CD4-positive, alpha-beta T cell treated with Interleukin-12 subunit alpha and Interleukin-12 subunit beta, for 1 hour (primary cell): ENCODE measurements at places on chromosomes 4 and X.

- peak; percentile 56 for DNase-seq
These were observed 471 bp downstream of the MCTS1 start for GRCh38 chrX:120604361-120604782.

- no peak for DNase-seq
These were observed 30.6 kb upstream of the SCML1 start for GRCh38 chrX:17706676-17707075.

GRCh38 chr4:2995546-2996265 is 32.3 kb downstream of the GRK4 start:
- no peak for DNase-seq

- DNase-seq: no peak
These were observed 197.1 kb upstream of the GIMD1 start for GRCh38 chr4:106565727-106566126.

GRCh38 chr4:119197772-119198212 is 14.7 kb upstream of the USP53 start:
- DNase-seq: no peak

DNA sequence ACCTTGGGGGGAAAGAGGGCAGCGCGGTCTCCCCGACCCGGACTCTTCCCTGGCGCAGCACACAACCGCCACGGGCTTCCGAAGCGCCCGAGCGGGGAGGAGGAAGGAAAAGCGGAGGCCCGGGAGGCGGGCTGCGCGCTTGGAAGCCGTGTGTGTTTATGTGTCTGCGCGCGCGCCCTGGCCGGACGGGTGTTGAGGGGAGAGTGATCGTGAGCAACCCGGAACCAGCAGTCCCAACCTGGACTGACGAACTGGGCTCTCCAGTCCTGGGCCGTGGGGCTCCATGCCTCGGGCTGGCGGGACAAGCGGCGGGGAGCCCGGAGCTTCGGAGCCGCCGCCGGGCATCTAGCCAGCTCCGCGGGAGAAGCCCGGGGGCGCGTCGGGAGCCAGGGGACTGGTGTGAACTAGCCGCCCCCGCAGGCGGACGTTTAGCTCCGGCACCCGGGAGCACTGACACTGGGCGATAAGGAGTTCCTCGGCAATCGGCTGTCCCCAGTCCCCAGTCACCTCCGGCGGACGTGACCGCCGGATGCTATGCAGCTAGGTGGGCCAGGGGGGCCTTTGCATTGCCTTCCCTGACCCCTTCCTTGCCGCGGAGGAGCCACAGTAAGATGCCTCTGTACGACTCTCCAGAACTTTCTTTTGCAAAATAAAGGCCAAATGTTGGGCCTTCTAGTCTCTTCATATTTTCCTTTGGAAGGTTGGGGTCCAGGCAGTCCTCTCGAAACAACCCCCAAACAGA is 74.8 kb upstream of the BCOR start:
- DNase-seq: peak; percentile 37

DNA sequence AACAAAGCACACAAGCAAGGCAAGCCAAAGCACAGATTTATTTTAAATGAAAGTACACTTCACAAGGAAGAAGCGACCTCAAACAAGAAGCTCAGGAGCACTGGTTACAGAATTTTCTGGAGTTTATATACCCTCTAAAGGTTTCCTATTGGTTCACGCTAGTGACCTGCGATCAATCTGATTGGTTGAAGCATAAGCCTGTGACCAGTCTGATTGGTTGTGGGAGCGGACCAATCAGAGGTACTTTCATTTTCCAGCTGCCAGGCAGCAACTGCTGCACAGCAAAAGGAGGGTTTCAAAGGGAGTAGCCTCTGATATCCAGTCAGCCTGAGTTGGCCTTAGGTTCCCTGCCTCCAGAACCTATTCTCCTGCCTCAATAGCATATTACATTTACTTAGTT is 4.6 kb upstream of the AREG start:
- no peak for DNase-seq

- no peak for DNase-seq
These were observed 52.5 kb upstream of the GRPEL1 start for GRCh38 chr4:7120341-7120740.

- no peak for DNase-seq
These were observed 219.4 kb downstream of the EPHA5 start for GRCh38 chr4:65450899-65451298.

DNA sequence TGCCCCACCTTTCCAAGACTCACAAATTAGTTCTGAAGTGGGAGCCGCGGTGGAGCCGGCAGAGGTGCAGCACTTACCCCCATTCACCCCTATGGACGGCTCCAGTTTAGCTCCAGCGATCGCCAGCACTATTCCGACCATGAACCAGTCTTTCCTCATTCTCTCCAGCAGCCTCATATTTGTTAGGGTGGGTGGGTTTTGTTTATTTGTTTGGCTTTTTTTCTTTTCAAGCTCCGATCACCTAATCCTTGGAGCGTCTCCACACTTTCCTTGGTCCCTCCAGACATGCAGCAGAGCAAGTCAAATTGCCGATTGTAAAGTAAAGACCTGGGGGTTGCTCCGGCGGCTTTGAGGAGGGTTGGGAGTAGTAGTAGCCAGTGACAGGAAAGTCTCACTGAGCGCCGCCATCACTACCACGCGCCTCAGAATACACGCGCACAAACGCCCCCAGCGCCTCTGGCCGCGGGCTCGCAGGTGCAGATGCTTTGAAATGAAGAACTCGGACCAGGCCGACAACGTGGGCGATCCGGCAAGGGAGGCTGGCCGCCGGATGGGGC is at the start of gene SLC10A7:
Gene SLC10A7 (minus strand): TSS at position 400 of the 557 bp plus-strand sequence. CDS start 223 bp downstream, at position 177.
- DNase-seq: peak; percentile 75

GRCh38 chr4:65019775-65020174 is 610.5 kb upstream of the TECRL start:
- DNase-seq: no peak

GRCh38 chrX:3787856-3788255 is 74.4 kb upstream of the PRKX start:
- DNase-seq: no peak

- DNase-seq: no peak
These were observed 215.9 kb downstream of the LRBA start for GRCh38 chr4:150799207-150799606.

GRCh38 chrX:154599531-154599930 is 14.6 kb downstream of the CTAG1A start:
- DNase-seq: no peak

DNA sequence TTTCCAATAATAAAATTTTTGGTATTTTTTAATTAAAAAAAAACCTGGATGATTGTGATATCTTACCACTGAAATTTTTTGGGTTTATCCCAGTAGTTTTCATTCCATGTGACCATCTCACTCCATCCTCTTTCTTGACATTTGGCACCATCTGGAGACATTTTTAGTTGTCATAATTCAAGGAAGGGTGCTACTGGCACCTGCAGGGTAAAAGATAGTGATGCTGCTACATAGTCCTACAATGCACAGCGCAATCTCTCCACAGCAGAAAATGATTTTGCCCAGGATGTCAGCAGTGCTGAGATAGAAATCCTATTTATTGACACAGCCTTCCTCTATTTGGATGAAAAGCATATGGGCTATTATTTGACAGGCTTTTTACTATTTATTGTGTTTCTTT is 79.3 kb downstream of the RBPJ start:
- no peak for DNase-seq

DNA sequence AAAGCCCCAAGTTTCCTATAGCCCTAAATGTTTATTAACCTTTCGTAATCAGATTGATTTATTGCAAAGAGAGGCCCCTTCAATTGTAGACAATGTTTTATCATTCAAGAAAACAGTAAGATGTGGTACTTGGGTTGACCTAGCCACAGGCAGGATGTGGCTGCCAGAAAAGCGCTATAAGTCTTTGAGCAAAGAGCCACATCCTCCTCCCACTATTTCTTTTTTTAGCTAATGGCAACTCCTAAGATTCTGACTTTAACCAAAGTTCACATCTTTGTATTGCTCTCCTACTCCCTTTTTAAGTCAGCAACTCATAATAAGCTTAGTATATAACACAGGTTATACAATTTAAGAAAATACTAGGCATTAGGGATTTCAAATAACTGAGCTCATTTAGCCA is 70.7 kb upstream of the PPP3CA start:
- DNase-seq: peak; percentile 62

DNA sequence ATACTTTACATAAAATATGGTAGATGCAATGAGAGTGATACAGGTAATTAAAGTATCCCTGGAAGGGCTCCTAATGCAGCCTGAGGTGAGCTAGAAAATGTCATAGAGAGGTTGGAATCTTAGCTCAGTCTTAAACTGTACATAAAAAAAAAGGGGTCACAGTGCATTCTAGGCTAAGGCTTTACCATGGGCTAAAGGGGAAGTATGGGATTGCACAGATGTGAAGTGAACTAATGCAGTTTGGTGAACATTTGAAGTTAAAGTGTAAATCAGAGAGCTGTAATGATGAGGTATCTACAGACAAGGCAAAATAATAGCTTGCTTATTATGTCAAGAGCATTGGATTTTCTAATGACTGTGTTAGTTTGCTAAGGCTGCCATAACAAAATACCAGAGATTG is 405.9 kb downstream of the ADGRL3 start:
- no peak for DNase-seq

DNA sequence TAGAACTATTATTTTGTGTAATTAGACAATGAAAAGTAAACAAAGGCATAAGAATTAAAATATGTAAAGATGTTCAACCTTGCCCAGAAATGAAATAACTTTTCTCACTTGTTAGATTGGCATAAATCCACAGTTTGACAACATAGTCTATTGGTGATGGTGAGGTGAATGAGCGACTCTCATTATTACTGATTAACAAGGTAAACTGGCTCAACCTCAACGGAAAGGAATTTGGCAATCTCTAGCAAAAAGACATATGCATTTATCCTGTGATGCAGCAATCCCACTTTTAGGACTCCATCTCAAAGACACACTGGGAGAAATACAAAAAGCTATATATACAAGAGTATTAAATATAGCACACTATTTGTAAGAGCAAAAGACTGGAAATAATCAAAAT is 22.3 kb downstream of the UBA6 start:
- DNase-seq: no peak

DNA sequence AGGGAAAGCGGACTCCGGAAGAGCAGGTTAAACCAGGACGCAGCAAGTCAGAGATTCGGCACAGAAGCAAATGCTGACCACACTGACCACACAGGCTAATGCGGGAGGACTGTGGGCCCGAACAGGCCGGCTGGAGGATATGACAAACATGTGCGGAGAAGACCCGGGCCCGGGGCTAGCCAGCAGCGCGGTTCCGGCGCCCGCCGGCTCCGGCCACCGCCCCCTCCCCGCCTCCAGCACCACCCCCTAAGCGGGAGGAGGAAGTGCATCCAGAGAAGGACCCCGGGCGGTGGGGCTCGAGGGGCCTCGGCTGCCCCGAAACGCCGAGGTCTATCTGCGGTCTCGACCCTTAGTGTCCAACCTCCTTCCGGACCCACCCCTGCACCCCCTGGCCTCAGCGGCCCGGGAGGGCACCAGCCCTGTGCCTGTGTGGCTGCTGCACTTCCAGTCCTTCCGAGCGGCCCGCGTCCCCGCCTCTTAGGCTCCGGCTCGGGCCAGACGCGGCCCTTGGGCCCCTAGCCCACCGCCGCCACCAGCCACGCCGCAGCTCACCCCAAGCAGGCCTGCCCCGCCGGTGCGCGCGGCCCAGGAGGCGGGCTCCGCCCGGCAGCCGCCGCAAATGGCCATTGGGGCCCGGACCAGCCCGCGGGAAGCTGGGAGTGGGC is 2.1 kb downstream of the ELOVL6 start:
- peak; percentile 35 for DNase-seq

GRCh38 chrX:23515028-23515427 is 152.3 kb upstream of the PRDX4 start:
- DNase-seq: no peak

DNA sequence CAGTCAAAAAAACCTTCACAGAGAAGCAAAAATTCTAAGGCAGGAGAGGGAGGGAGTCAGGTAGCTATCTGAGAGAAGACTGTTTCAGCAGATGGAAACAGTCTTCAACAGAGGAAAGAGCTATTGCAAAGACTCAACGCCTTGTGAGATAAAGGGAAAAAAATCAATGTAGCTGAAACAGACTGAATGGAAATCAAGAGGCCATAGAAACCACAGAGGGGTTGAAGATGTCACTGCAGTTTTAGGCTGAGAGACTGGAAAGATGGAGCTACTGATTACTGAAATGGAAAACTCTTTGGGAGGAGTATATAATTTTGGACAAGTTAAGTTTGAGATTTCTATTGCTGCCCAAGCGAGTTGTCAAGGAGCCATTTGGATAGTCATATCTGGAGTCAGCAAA is 28.4 kb upstream of the CXCL8 start:
- DNase-seq: no peak

- DNase-seq: no peak
These were observed 63.8 kb upstream of the ENPP6 start for GRCh38 chr4:184281231-184282139.

GRCh38 chr4:11418610-11419009 is 10.1 kb downstream of the HS3ST1 start:
- peak; percentile 8 for DNase-seq

DNA sequence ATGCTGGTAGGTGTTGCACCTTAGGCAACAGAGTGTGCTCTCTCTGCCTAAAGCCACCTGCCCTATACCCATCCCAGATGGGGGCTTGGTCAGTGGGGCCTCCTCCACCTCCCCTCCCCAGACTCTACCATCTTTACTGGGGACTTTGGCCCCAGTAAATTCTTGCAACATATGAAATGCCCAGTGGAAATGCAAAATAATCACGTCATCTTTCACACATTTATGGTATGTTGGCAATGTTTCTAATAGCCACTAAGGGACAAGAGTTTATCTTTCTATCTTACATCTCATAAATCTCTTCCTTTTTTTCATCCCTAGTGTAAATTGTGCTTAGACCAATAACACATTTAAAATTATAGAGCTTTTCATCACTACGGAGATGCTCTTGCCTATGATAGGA is 103.0 kb upstream of the MAML3 start:
- DNase-seq: no peak

DNA sequence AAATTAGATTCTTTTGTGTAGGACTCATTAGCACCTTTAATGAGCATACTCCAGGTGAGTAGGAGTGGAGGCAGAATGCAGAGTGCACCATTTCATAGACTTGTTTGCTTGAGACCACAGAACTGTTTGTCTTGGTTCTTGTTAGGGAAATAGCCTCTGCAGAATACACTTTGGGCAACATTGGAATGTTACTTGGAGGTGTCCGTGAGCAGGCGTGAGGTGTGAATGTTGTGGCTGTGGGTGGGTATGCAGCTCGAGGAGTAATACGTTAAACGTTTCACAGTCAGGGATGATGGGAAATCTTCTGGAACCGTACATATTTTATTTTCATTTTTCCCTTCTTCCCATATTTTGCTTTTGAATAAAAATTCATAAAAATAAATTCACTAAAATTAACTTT is 31.6 kb downstream of the PAQR3 start:
- no peak for DNase-seq

GRCh38 chr4:168659741-168660465 is 163.1 kb downstream of the PALLD start:
- no peak for DNase-seq

- DNase-seq: no peak
These were observed 4.9 kb downstream of the GSX2 start for GRCh38 chr4:54104907-54105306.
